WTC11 (cell line): ENCODE measurements at places on chromosomes 5 and 9. TPM values are rescaled to one million over a fixed set of nuclear protein-coding genes. Genes with fewer than 3 reads are reported as not detected.

FAM81B gene
- 0.39 TPM in 1 of 3 replicates, not detected in the others for total RNA-seq

ADAMTS2 gene
- 6.9 to 11.2 TPM (median 9.0 TPM) in 3 replicates for total RNA-seq

FOXD4L3 gene
- not detected in 3 replicates for total RNA-seq

PCDHB8 gene
- 4.1 to 5.4 TPM (median 4.6 TPM) in 3 replicates for total RNA-seq

GRCh38 chr9:93613791-93614190, 37.4 kb downstream of the PHF2 start:
- no peak for DNase-seq

SLCO6A1 gene
- 0.39 to 0.64 TPM (median 0.42 TPM) in 3 replicates for total RNA-seq
